ENCODE measurements at places on chromosomes 6 and 20.

- DNase-seq: peak; percentile 15
Measured at GRCh38 chr6:25601800-25602673, 50.0 kb upstream of the SCGN start.

GRCh38 chr6:111852725-111853124 lies 20.5 kb downstream of the FYN start:
- DNase-seq: no peak

DNA sequence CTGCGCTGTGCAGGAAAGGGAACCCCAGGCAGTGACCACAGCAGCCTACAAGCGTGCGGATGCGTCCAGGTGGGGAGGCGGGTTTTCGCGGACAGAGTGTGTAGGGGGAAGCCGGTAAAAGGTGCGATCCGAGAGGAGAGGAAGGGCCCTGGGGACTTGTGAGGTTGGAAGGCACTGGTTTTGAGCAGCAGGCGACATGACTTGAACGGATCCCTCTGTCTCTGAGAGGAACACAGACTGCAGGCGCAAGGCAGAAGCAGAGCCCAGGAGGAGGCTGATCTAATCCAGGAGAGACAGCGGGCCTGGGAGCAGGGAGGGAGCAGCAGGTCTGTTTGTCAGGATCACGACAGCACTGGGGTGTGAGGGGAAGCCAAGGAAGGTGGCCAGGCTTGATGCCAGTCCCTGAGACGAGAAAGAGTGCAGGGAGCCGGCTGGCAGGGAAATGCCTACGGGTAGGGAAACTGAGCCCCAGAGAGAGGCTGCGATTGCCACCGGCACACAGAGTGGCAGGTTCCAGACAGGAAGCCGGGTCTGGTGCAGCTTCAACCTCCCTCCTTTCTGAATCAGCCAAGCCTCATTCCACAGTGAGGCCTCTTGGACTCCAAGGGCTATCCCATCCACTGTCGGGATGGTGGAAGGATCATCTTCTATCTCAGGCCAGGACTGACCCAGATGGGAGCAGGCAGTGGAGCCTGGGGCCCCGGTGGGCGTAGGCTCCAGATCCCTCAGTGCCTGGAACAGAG lies 57.1 kb downstream of the HNF4A start:
- DNase-seq: no peak

GRCh38 chr6:42996513-42996912 lies 12.1 kb downstream of the PPP2R5D start:
- no peak for DNase-seq

DNA sequence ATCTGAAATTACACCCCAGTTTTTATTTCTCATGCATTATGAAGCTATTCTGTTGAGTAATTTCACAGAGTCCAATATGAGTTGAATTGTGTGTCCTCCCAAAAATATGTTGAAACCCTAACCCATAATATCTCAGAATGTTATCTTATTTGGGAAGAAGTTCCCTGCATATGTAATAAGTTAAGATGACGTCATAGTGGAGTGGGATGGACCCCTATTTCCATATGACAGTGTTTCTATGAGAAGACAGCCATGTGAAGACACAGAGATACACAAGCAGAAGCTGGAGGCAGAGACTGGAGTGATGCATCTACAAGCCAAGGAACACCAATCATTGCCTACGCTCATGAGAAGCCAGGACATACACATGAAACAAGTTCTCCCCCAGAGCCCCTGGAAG lies 81.3 kb downstream of the RFPL4B start:
- no peak for DNase-seq

GRCh38 chr20:32626859-32627636 lies 41.9 kb upstream of the NOL4L start:
- peak; percentile 12 for DNase-seq

GRCh38 chr6:127475135-127475822 lies 16.1 kb upstream of the KIAA0408 start:
- no peak for DNase-seq
